ENCODE measurements at places on chromosomes 12 and 14.
A peak's percentile ranks its signal among the peaks of the same experiment; 100 is the strongest.

- no peak for DNase-seq
- H3K27ac ChIP-seq = no peak overlapping the region
- H3K36me3 ChIP-seq = no peaks in the 10 kb centered on the region
- no peak overlapping the region for H3K4me3 ChIP-seq
- H3K27me3 ChIP-seq = no peaks in the 10 kb centered on the region
Observed at GRCh38 chr14:96051642-96052540, 12.7 kb downstream of the C14orf132 start.

- no peaks in the 10 kb centered on the region for H3K27me3 ChIP-seq
- no peaks in the 10 kb centered on the region for H3K36me3 ChIP-seq
- peak overlapping the region; percentile 99 for H3K4me3 ChIP-seq
- peaks cover 2% of the 10 kb centered on the region for H3K4me1 ChIP-seq
- DNase-seq = peak; percentile 83
- H3K27ac ChIP-seq = peak overlapping the region; percentile 87
Observed at GRCh38 chr12:19130224-19131024, 891 bp downstream of the PLEKHA5 start.

DNA sequence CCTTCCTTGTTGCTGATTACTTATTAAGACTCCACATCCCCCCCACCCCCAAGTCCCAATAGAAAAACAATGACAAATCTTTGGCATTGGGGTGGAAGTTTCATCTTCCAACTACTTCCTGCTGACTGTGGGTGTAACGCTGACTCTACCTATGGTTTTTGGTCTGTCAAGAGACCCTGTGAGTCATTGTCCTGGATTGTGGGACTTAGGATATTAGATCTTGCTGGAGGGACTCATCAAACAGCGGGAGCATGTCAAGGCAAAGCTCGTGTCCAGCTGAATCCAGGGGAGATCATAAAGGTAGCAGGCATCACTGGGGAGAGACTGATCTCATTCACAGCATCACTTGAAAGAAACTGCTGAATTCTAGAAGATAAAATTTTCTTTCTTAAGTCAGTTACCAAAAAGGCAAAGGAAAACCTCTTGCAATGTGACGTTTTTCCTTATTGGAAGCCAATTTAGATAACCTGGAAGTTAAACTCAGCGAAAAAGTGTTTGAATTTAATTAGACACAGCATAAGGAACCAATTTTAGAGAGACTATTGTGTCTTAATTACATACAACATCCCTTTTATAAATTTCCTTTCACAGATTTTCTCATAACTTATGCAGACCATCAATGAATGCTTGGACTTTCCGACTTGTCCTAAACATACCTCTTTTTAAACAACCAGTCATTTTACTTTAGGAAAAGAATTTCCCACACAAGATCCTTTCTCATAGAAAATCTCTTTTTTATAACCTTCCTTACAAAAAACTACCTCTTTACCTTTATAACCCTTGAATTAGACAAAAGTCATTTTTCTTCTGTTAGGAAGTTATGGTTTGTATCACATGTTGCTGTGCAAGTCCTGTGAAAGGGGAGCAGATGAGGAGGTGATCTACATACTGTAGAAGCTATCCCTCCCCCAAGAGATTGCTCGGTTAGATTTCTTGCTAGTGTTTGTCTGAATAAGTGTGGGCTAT lies 94.6 kb upstream of the SCAF11 start:
- no peak overlapping the region for H3K27ac ChIP-seq
- peaks cover 2% of the 10 kb centered on the region for H3K4me1 ChIP-seq
- H3K4me3 ChIP-seq = no peak overlapping the region
- H3K36me3 ChIP-seq = no peaks in the 10 kb centered on the region
- H3K27me3 ChIP-seq = no peaks in the 10 kb centered on the region
- DNase-seq = no peak

GRCh38 chr12:124036171-124036598 lies 63.2 kb downstream of the ZNF664 start:
- H3K27me3 ChIP-seq = no peaks in the 10 kb centered on the region
- no peaks in the 10 kb centered on the region for H3K4me1 ChIP-seq
- no peak overlapping the region for H3K4me3 ChIP-seq
- no peaks in the 10 kb centered on the region for H3K36me3 ChIP-seq

- H3K36me3 ChIP-seq = no peaks in the 10 kb centered on the region
- no peaks in the 10 kb centered on the region for H3K27me3 ChIP-seq
- no peak for DNase-seq
- H3K27ac ChIP-seq = no peak overlapping the region
- H3K4me3 ChIP-seq = no peak overlapping the region
Observed at GRCh38 chr12:19177754-19178153, 48.2 kb downstream of the PLEKHA5 start.

DNA sequence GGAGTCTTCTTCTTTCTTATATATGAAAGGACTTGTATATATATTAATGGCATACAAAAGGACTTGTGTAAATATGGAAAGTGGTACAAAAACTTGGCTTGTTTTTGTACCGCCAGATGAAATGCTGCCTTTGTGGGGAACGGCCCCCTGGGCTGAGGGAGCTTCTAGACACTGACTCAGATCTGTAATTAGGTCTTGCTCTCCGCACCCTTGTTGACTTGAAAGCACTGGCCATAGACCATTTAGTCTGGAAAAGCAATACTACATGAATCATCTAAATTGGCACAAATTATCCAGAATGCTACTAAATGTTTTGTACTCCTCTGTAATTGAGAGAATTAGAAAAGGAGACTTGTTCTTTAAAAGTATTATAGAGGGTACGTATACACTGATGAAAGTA lies 399.9 kb upstream of the RGS6 start:
- no peak overlapping the region for H3K4me3 ChIP-seq
- H3K36me3 ChIP-seq = no peaks in the 10 kb centered on the region
- DNase-seq = peak; percentile 54
- no peaks in the 10 kb centered on the region for H3K27me3 ChIP-seq

DNA sequence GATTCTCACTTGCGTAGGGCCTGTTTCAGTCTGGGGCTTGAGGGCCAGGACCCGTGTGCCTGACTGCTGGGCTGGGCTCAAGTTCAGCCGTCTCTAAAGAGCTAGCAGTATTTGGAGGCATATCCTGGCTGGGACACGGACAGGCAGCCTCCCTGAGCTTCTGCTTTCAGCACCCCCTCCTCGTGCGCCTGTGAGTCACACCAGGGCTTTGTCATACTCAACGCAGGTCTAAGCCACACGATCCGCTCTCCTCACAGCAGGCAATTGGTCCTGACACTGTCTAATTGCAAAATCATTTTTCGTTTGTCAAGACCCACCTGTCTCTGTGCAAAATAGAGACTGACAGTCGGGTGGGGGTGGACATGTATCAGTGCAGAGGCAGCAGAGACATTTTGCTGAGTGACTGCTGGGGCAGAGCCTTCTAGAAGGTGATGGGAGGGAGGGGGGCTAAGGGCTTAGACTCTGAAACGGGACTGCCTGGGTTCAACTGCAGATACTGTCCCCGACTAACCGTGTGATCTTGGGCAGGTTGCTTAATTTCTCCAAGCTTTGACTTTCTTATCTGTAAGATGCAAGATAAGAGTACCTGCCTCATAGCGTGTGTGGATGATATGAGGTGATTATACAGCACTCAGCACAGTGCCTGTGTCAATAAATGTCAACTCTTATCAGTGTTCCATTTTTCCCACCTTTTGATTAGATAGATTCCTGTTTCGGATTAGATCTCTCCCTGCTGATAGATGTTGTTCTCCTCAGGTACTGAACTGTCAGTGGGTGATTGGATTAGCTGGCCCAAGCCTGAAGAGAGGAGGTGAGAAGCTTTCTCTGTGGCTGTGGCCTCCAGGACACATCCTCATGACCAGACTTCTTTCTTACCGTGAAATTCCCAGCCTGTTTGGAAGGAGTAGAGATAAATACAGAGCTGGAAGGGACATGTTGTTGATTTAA lies 53.1 kb downstream of the KCNA1 start:
- no peaks in the 10 kb centered on the region for H3K36me3 ChIP-seq
- H3K4me1 ChIP-seq = peaks cover 5% of the 10 kb centered on the region
- H3K4me3 ChIP-seq = no peak overlapping the region
- DNase-seq = no peak

DNA sequence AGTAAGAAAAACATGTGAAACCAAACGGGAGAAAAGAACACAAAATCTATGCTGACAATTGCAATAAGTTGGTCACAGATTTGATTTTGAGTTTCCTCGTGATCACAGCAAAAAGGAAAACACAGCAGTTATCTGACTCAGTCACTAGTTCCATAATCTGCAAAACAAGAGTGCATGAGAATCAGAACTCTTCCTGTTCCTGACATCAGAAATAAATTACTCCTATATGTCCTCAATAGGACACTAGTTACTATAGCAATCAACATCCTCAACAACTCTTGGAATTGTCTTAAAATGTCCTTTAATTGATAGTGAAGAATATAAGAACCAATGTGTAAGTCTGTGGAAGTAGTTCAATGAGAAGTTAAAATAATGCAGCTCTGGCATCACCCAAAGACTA lies 268.0 kb upstream of the NOS1 start:
- no peaks in the 10 kb centered on the region for H3K27me3 ChIP-seq
- H3K4me1 ChIP-seq = no peaks in the 10 kb centered on the region
- no peak for DNase-seq
- H3K36me3 ChIP-seq = no peaks in the 10 kb centered on the region
- H3K27ac ChIP-seq = no peak overlapping the region

DNA sequence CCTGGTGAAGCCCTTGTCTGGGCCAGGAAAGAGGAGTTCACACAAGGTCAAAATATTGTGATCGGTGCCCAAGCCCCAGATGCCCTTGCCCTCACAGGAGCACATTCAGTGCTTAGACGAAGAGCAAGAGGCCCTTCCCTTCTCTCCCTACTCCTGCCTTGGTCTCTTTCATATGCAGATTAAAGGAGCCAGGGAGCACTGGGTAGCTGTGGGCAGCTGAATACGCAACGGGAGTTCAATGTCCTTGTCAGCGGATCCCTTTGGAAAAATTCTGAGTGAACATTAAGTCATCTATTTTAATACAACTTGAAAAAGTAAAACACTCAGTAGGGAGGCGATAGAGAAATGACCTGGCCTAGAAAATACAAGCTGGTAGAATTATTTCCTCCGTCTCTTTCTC lies 1489.4 kb downstream of the AACS start:
- H3K4me3 ChIP-seq = no peak overlapping the region
- no peak overlapping the region for H3K27ac ChIP-seq
- no peaks in the 10 kb centered on the region for H3K4me1 ChIP-seq
- no peaks in the 10 kb centered on the region for H3K36me3 ChIP-seq

- peaks cover 8% of the 10 kb centered on the region for H3K4me1 ChIP-seq
- H3K4me3 ChIP-seq = no peak overlapping the region
- H3K27me3 ChIP-seq = no peaks in the 10 kb centered on the region
- H3K36me3 ChIP-seq = no peaks in the 10 kb centered on the region
- DNase-seq = no peak
Observed at GRCh38 chr12:104510145-104510872, 53.6 kb downstream of the CHST11 start.

DNA sequence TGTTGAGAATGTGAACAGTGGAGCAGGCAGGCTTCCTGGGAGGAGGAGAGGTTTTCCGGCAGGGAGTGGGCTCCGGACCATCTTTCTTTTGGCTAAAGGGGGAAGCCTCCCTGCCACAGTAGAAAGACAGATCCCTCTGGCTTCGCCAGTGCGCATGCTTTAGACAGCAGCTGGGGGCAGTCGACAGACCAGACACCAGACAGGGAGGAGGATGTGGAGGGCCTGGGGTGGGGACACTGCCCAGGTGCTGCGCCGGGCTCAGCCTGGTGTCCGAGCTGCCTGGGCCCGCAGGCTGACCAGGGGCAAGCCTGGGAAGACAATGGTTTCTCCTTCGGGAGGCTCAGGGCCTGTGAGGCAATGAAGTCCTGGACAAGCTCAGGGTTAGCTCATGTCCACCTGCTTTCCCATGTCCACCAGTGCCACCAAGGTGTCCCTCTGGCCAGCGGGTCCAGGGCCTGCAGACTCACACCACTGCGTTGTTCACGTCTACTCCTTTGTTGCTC lies 67.3 kb downstream of the PRIMA1 start:
- no peaks in the 10 kb centered on the region for H3K27me3 ChIP-seq
- no peak for DNase-seq
- no peak overlapping the region for H3K4me3 ChIP-seq
- no peaks in the 10 kb centered on the region for H3K4me1 ChIP-seq
- H3K27ac ChIP-seq = no peak overlapping the region

- H3K4me1 ChIP-seq = no peaks in the 10 kb centered on the region
- no peak for DNase-seq
- no peaks in the 10 kb centered on the region for H3K36me3 ChIP-seq
- H3K27ac ChIP-seq = no peak overlapping the region
- H3K27me3 ChIP-seq = no peaks in the 10 kb centered on the region
- no peak overlapping the region for H3K4me3 ChIP-seq
Observed at GRCh38 chr12:101086490-101087135, 123.4 kb downstream of the SLC5A8 start.

- no peaks in the 10 kb centered on the region for H3K4me1 ChIP-seq
- no peaks in the 10 kb centered on the region for H3K36me3 ChIP-seq
- no peaks in the 10 kb centered on the region for H3K27me3 ChIP-seq
Observed at GRCh38 chr12:61111218-61111617, 1149.0 kb upstream of the USP15 start.

DNA sequence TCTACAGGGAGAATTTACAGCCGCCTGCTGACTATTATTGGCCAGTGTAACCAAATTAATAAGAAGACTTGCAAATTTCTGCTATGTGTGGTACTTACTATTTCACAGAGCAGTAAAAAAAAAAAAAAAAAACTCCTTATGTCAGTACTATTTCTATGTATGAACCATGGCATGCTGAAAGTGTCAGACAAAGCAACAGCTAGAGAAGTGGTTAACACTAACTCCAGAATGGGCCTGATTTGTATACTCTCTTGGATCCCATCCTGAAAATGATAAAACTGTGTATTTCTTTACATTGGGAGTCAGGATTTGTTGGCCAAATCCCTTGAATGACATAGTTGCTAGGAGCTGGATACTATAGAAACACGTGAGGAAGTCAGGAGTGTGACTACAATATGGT lies 416.8 kb downstream of the EGLN3 start:
- H3K4me3 ChIP-seq = no peak overlapping the region
- H3K4me1 ChIP-seq = no peaks in the 10 kb centered on the region

DNA sequence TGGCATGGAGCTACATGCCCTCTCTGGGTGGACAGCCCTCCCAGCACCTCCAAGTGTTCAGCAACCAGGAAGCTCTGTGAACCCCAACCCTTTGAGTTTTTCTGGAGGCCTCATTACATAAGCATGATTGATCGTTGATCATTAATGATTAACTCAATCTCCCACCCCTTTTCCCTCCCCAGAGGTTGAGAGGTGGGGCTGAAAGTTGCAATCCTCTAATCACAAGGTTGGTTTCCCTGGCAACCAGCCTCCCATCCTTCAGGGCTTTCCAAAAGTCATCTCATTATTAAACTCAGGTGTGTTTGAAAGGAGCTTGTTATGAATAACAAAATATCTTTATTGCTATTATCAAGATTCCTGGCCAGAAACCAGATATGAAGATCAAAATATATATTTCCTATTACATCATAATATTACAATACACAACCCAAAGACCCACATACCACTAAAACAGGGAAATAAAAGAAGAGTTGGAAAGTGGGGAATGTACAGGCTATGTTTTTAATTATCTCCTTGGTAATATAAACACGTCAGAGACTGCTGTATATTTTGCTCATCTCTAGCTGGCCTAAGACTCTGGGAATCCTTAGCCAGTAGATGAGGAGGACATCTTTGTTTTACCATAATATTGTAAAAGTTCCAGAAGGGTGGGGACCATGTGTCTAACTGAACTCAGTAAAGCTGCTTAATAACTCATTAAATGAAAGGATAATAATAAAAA lies 73.6 kb downstream of the SSPN start:
- no peaks in the 10 kb centered on the region for H3K36me3 ChIP-seq
- DNase-seq = no peak
- no peak overlapping the region for H3K27ac ChIP-seq
- H3K27me3 ChIP-seq = no peaks in the 10 kb centered on the region
- H3K4me3 ChIP-seq = no peak overlapping the region

GRCh38 chr12:14362352-14362751 lies 3.1 kb upstream of the ATF7IP start:
- no peaks in the 10 kb centered on the region for H3K36me3 ChIP-seq
- no peak for DNase-seq
- H3K27ac ChIP-seq = no peak overlapping the region
